ENCODE measurements at places on chromosomes 13 and 19. TPM values are rescaled to one million over a fixed set of nuclear protein-coding genes. Genes with fewer than 3 reads are reported as not detected.

GRCh38 chr13:83221813-83222241 is 660.4 kb downstream of the SLITRK1 start:
- H3K27ac ChIP-seq: no peak overlapping the region
- no peaks in the 10 kb centered on the region for H3K27me3 ChIP-seq
- H3K36me3 ChIP-seq: no peaks in the 10 kb centered on the region
- DNase-seq: no peak
- no peak overlapping the region for H3K4me3 ChIP-seq

GRCh38 chr19:13032837-13033236 is 37.6 kb downstream of the NFIX start:
- H3K27me3 ChIP-seq: no peaks in the 10 kb centered on the region
- H3K36me3 ChIP-seq: no peaks in the 10 kb centered on the region
- peaks cover 5% of the 10 kb centered on the region for H3K4me1 ChIP-seq
- no peak overlapping the region for H3K27ac ChIP-seq
- DNase-seq: no peak
- no peak overlapping the region for H3K4me3 ChIP-seq

GRCh38 chr13:64239372-64239771 is 2823.7 kb upstream of the PCDH20 start:
- H3K4me1 ChIP-seq: no peaks in the 10 kb centered on the region
- H3K36me3 ChIP-seq: no peaks in the 10 kb centered on the region
- no peak overlapping the region for H3K4me3 ChIP-seq
- H3K27me3 ChIP-seq: no peaks in the 10 kb centered on the region

The HCN2 gene
- total RNA-seq: 0.31 TPM

DNA sequence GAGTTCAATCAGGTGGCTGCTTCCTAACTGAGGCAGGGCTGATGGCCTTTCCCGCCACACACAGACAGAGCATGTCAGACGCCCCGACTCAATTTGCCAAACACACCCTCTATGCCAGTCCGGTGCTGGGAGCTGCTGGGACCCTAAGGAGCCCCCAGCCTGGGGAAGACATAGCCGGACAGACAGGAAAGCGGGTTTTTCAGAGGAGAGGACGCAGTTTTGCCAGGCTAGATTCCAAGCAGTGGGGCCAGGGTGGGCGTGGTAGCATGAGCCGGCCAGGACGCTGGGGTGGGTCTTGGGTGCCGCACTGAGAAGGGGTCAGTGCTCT is 19.8 kb downstream of the MAST3 start:
- DNase-seq: no peak
- peaks cover 4% of the 10 kb centered on the region for H3K36me3 ChIP-seq
- no peaks in the 10 kb centered on the region for H3K27me3 ChIP-seq
- peak overlapping the region; percentile 79 for H3K4me3 ChIP-seq
- peak overlapping the region; percentile 81 for H3K27ac ChIP-seq
- H3K4me1 ChIP-seq: peaks cover 33% of the 10 kb centered on the region

The SPACA4 gene
- total RNA-seq: not detected

The CDC37 gene
- 252 TPM for total RNA-seq

The ARRDC5 gene
- 0.12 TPM for total RNA-seq

The EFNB2 gene
- total RNA-seq: 0.06 TPM

The C1QTNF9B gene
- total RNA-seq: not detected

DNA sequence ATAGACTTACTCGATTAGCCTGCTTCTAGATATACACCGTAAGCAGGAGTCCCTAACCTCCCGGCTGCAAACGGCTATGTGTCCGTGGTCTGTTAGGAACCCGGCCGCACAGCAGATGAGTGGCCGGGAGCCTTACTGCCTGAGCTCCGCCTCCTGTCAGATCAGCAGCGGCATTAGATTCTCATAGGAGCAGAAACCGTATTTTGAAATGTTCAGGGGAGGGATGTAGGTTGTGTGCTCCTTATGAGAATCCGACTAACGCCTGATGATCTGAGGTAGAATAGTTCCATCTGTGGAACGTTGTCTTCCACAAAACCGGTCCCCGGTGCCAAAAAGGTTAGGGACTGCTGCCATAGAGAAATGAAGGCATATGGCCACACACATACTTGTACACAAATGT is 1491.9 kb downstream of the SLITRK5 start:
- no peaks in the 10 kb centered on the region for H3K27me3 ChIP-seq
- H3K4me3 ChIP-seq: no peak overlapping the region
- no peaks in the 10 kb centered on the region for H3K4me1 ChIP-seq
- H3K27ac ChIP-seq: no peak overlapping the region
- DNase-seq: no peak

The GRK1 gene
- not detected for total RNA-seq

DNA sequence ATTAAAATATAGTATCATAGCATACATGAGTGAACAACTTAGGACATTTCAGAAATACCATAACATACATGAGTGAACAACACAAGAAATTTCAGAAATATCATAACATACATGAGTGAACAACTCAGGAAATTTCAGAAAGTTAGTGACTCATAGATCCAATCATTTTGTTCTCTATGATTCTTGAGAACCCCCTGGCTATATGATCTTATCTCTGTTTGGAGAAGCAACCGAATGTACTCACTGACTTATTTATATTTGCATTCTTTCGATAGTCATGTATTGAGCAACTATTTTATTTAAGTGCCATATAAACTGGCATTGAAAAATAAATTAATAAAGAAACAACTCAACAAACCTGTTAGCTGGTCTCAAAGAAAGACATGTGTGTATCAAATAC is 251.1 kb downstream of the EFNB2 start:
- DNase-seq: no peak
- peaks cover 7% of the 10 kb centered on the region for H3K27me3 ChIP-seq
- H3K36me3 ChIP-seq: no peaks in the 10 kb centered on the region
- no peak overlapping the region for H3K27ac ChIP-seq
- H3K4me3 ChIP-seq: no peak overlapping the region

GRCh38 chr19:14003251-14004055 is 2.7 kb downstream of the RFX1 start:
- peaks cover 48% of the 10 kb centered on the region for H3K4me1 ChIP-seq
- no peak for DNase-seq
- peak overlapping the region; percentile 98 for H3K27ac ChIP-seq

DNA sequence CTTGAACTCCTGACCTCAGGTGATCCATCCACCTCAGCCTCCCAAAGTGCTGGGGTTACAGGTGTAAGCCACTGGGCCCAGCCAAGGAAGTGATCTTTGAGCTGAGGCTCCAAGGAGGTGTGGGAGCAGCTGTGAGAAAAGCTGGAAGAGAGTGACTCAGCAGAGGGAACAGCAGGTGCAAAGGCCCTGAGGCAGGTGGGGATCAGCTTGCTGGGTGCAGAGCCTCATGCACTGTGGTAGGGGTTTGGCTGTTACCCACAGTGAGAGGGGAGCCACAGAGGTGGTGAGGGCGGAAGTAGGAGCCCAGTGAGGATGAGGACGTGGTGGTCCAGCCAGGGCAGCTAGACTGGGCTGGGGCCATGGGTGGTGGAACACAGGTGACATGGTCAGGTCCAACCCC is 6.5 kb downstream of the NPAS1 start:
- no peak for DNase-seq
- peaks cover 82% of the 10 kb centered on the region for H3K27me3 ChIP-seq
- H3K36me3 ChIP-seq: no peaks in the 10 kb centered on the region
- H3K27ac ChIP-seq: no peak overlapping the region
- no peak overlapping the region for H3K4me3 ChIP-seq

The MEDAG gene
- not detected for total RNA-seq

- no peaks in the 10 kb centered on the region for H3K36me3 ChIP-seq
- no peak overlapping the region for H3K4me3 ChIP-seq
- no peak for DNase-seq
- no peaks in the 10 kb centered on the region for H3K27me3 ChIP-seq
- H3K4me1 ChIP-seq: no peaks in the 10 kb centered on the region
- no peak overlapping the region for H3K27ac ChIP-seq
These were observed 955.6 kb downstream of the UQCRFS1 start for GRCh38 chr19:28257396-28257795.

The NR1H2 gene
- 49.6 TPM for total RNA-seq

The LILRA1 gene
- not detected for total RNA-seq

- peaks cover 33% of the 10 kb centered on the region for H3K4me1 ChIP-seq
- peak; percentile 5 for DNase-seq
- peaks cover 12% of the 10 kb centered on the region for H3K36me3 ChIP-seq
- H3K4me3 ChIP-seq: peak overlapping the region; percentile 56
- H3K27me3 ChIP-seq: no peaks in the 10 kb centered on the region
- peak overlapping the region; percentile 79 for H3K27ac ChIP-seq
These were observed 46.4 kb downstream of the RUBCNL start for GRCh38 chr13:46340631-46341111.

The CEACAM1 gene
- total RNA-seq: 3.5 TPM

DNA sequence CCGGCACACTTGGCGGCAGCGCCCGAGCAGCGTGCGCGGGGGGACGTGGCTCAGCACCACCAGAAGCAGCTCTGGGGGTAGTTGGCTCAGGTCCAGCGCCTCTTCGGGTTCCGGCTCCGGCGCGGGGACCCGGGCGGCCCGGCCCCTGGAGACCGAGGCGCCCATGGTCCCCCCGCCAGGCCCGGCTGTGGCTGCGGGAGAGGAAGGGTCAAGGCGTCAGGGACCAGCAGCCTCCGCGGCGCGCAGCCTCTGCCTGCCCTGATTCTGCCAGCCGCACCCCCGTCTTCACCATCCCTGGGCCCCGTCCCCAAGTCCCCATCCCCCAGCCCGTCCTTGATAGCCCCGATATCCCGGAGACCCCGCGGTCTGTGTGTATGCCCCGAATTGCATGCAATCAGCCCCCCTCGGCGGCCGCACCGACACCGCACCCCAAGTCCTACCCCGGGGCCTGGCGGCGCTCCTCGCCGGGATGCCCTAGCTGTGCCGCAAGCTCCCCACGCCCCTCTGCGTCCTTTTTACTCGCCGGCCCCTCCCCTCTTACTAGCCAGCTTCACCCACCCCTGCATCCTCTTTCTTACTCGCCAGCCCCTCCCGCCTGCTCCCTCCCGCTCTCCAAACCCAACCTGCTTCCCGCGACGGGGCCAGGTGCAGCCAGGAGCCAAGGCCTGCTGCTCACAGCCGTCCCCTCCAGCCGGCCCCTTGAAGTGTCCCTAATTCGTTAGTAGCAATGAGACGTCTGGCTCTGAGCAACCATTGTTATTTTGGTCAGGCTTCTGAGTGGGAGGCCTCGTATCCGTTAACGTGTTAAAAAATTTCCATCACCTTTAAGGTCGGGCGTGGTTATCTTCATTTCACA is at the start of gene FBXO27:
FBXO27 (minus strand) TSS at position 487 of the 856 bp plus-strand sequence; CDS start at position 165, 322 bp downstream.
- peak within 1 kb of the TSS; percentile 70 for H3K4me3 ChIP-seq
- no peak within 1 kb of the TSS for H3K27ac ChIP-seq
- H3K36me3 ChIP-seq: no peaks in the 10 kb centered on the region
- H3K27me3 ChIP-seq: peaks cover 58% of the 10 kb centered on the region

The SIGLEC12 gene
- total RNA-seq: 0.76 TPM

DNA sequence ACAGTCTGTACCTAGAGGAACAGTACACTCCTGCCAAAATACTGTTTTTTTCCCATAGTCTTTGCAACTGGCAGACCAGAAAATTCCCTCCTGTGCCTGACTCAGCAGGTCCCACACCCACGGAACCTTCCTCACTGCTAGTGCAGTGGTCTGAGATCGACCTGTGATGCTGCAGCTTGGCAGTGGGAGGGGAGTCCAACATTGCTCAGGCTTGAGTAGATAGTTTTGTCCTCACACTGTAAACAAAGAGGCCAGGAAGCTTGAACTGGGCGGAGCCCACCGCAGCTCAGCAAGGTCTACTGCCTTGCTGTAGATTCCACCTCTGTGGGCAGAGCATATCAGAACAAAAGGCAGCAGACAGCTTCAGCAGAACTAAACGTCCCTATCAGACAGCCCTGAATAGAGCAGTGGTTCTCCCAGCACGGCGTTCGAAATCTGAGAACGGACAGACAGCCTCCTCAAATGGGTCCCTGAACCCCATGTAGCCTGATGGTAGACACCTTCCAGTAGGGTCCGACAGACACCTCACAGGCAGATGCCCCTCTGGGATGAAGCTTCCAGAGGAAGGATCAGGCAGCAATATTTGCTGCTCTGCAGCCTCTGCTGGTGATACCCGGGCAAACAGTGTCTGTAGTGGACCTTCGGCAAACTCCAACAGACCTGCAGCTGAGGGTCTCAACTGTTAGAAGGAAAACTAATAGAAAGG is 92.7 kb downstream of the SUCLA2 start:
- peaks cover 30% of the 10 kb centered on the region for H3K36me3 ChIP-seq
- H3K4me3 ChIP-seq: no peak overlapping the region
- DNase-seq: no peak
- peaks cover 5% of the 10 kb centered on the region for H3K4me1 ChIP-seq

DNA sequence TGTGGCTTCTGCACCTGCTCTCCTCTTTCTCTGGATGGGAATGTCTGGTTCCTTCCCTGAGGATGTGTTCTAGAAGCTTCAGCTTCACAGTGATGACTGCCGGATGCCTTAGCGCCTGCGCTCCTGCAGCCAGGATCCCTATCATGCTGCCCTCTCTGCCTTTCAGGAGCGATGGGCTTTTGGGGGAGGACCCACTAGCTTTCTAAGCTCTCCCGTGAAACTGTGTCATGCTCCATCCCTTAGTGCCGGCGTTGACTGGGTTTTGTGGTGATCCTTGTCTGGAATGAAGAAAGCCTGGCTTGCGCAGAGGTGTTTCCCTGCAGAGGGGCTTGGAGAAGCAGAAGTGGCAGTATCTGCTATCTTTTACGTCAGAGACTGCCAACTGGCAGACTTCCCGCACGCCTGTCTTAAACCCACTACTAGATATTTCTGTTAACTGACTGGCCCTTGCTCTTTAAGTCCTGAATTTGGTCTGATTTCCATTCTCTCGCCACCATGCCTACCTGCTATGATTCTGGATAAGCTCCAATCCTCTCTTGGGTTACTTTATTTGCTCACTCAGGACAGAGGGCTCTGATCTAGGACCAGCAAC is 3.8 kb upstream of the KMT2B start:
- peaks cover 12% of the 10 kb centered on the region for H3K27me3 ChIP-seq
- peak overlapping the region; percentile 98 for H3K27ac ChIP-seq
- H3K36me3 ChIP-seq: peaks cover 49% of the 10 kb centered on the region
- peaks cover 41% of the 10 kb centered on the region for H3K4me1 ChIP-seq
- DNase-seq: no peak

GRCh38 chr13:73107481-73107880 is 48.7 kb downstream of the KLF5 start:
- no peaks in the 10 kb centered on the region for H3K36me3 ChIP-seq
- no peak for DNase-seq
- no peak overlapping the region for H3K27ac ChIP-seq
- no peaks in the 10 kb centered on the region for H3K4me1 ChIP-seq
- H3K4me3 ChIP-seq: no peak overlapping the region

DNA sequence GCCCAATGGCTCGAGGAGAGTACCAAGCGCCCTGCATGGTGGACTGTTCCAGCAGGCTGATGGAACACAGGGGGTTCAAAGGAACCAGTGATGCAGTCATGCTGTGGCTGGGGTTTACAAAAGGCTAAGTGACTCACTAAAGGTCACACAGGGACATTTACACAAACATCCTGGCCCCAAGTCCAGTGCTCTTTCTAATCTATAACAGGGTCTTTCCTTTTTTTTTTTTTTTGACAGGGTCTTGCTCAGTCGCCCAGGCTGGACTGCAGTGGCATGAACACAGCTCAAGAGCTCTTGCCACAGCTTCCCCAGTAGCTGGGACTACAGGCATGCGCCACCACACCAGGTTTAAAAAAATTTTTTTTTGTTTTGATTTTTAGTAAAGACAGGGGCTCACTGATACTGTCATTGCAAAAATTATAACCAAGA is 2.8 kb upstream of the SLC25A15 start:
- peak overlapping the region; percentile 72 for H3K27ac ChIP-seq
- H3K4me3 ChIP-seq: no peak overlapping the region
- DNase-seq: peak; percentile 36
- no peaks in the 10 kb centered on the region for H3K27me3 ChIP-seq
- peaks cover 29% of the 10 kb centered on the region for H3K4me1 ChIP-seq

GRCh38 chr13:103469771-103470170 is 403.6 kb upstream of the SLC10A2 start:
- H3K4me1 ChIP-seq: no peaks in the 10 kb centered on the region
- H3K27me3 ChIP-seq: no peaks in the 10 kb centered on the region
- no peak overlapping the region for H3K4me3 ChIP-seq
- DNase-seq: no peak

GRCh38 chr13:46609052-46609451 is 56.1 kb downstream of the LRCH1 start:
- peaks cover 7% of the 10 kb centered on the region for H3K36me3 ChIP-seq
- H3K4me1 ChIP-seq: peaks cover 54% of the 10 kb centered on the region
- no peak overlapping the region for H3K4me3 ChIP-seq

The DACT3 gene
- total RNA-seq: 3.7 TPM

All from activated naive CD8-positive, alpha-beta T cell treated with anti-CD3 and anti-CD28 coated beads for 36 hours (primary cell).